Activated CD4-positive, alpha-beta T cell treated with anti-CD3 and anti-CD28 coated beads, Interleukin-2, amount 50 U/mL, for 1 hour (primary cell): ENCODE measurements at places on chromosomes 4 and X.

DNA sequence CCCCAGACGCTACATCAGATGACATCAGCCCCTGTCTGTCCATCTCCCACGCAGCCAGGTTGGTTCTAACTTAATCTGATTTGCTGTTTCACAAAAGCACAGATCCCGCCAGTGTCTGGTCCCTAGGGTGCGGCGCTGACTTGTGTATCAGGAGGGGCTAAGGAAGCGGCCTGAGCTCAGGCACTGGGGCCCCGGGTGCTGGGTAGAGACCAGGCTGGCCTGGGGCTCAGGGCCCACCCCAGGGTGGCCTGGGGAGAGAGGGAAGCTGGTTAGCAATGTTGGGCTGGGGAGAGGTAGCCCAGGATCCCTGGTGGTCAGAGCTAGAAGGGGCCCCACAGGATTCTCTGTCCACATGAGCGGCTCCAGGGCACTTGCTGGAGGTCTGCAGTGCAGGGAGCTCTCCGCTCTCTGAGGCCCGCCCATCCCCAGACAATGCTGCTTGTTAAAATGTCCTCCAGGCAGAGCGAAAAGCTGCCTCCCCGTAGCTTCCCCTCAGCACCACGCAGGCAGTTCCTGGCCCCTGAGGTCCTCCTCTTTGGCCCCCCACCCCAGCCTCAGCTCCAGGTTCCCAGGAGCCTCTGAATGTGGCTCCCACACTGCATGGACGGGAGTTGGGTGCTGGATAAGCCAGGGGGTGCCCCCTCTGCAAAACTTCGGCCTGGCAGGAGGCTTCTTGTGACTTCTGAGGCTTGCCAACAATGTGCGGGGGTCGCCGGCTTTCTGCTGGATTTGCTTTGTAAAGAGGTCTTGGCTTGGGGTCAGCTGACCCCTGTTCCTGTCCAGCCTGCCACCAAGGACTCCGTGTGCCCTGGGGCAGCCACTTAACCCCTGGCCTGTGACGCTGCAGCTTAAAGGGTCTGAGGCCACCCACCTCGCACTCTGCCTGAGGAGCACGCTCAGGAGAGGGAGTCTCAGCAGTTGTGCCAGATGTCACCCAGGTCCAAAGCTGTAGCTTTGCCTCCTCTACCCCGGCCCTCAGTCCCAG, 112.9 kb downstream of the CPZ start:
- no peak for DNase-seq

- no peak for DNase-seq
These were observed 17.6 kb downstream of the SYAP1 start for GRCh38 chrX:16737024-16737423.

DNA sequence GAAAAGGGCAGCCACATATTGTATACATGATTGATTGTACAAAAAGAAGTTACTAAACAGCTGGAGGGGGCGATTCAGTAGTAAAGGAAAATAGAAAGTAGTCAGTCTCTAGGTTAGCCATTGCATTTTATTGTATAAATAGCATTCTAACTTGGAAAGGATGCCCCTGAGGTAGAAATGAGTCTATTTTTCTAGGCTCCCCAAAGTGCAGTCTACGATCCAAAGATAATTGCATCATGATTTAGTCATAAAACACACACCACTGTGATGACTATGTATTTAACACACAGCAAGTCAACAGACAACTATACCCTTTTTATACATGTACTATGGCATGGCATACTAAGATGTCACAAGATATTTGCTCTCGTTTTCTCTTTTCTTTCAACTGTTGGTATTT, 204.9 kb downstream of the APBB2 start:
- no peak for DNase-seq

DNA sequence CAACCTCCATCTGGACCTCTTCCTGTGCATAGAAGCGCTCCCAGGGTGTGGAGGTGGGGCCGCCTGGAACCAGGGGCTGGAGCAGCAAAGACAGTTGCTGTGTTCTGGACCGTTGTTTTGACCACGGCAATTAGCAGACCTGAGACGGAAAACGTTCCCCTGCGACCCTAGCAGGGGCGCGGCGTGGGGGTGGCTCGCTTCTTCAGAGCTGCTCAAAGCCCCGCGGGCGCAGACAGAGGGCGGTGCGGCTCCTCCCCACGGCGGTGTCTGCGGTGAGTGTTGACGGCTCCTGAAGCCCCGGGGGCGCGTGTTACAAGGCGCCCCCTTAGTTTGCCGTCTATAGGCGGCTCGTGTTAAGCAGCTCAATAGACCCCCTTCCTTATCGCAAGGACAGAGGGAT, 79.2 kb downstream of the TRIML1 start:
- DNase-seq = no peak

GRCh38 chr4:150289198-150289597, 211.0 kb downstream of the DCLK2 start:
- no peak for DNase-seq

DNA sequence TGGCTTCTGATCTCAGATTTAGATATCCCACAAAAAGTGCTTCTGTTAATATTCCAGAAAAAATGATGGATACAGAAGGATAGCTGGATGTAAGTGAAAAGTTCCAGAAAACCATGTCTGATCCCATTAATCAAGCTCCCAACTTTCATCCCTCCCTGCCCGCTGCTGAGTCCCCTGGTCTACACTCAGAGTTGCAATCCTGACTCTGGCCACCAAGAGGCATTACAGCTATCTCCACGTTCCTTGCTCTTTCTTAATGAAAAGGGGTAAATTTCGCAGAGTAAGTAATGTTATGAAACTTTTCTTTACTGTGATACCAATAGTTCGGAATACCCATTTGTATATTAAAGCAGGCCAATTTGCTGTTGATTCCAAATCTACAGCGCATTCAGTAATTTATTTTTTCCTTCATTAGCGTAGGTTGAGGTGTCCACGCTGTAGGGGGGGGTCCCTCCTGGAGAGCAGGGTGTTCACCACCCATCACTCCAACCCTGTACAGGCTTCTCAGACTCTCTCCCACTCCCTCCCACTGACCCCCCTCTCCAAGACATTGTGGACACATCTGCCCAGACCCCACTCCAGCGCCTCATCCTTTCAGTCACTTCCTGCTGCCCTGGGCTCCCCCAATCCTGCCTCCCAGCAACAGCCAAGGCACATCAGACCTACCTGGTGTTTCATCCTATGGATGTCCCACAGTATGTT, 55.1 kb downstream of the RAB40A start:
- peak; percentile 25 for DNase-seq

GRCh38 chr4:145736241-145736831, 56.4 kb downstream of the C4orf51 start:
- DNase-seq = no peak

DNA sequence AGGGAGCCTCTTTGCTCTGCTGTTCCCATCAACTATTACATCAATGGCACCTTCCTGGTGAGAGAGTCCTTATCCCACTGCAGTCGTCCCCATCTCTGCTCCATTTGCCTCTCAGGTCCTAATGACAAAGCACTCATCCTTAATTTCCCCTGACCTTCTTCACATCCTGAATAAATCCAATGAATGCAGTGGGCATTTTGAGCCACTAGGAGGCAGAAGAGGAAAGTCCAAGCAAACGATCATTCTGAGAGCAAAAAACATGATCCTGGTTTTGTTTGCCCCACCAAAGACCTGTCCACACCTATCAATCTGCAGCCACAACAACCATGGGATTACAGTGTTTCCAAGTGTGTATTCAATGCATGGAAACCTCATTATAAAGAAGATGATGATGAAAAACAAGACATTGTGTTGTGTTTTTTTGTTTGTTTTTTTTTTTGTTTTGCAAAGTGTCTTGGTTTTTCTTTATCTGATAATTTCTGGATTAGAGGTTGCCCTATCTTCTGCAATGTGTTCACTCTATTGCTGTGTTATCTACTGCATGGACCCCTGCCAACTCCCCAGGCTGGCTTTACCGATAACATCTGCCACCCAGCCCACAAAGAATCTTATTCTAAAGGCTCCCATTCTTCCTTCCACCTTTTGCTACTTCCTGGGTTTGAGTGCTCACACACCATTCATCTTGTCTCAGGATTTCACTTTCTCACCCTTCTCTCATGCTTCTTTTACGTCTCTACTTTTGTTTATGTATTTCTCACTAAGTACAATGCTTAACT, 207.2 kb downstream of the NLGN4X start:
- DNase-seq = no peak

- DNase-seq = no peak
These were observed 14.8 kb upstream of the MAEA start for GRCh38 chr4:1274871-1275270.

DNA sequence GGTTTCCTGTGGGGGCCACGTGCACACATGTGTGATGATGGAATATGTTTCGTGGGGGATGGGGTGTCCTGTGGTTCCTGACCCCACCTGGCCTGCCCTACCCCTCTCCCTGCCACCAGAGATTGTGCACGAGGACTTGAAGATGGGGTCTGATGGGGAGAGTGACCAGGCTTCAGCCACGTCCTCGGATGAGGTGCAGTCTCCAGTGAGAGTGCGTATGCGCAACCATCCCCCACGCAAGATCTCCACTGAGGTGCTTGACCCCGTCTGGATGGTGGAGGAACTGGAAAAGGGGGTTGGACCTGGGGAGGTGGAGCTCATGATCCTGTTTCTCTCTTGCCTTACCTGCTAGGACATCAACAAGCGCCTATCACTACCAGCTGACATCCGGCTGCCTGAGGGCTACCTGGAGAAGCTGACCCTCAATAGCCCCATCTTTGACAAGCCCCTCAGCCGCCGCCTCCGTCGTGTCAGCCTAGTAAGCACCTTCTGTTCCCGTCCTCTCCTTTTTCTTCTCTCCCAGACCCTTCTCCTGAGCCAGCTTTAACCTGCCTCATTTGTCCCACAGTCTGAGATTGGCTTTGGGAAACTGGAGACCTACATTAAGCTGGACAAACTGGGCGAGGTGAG, 5.9 kb downstream of the CDK16 start:
- DNase-seq = no peak

GRCh38 chr4:115272594-115272993, 159.2 kb upstream of the NDST4 start:
- DNase-seq = no peak
